ENCODE measurements at places on chromosomes 3 and 15. TPM values are rescaled to one million over a fixed set of nuclear protein-coding genes. Genes with fewer than 3 reads are reported as not detected.
A peak's percentile ranks its signal among the peaks of the same experiment; 100 is the strongest.

DNA sequence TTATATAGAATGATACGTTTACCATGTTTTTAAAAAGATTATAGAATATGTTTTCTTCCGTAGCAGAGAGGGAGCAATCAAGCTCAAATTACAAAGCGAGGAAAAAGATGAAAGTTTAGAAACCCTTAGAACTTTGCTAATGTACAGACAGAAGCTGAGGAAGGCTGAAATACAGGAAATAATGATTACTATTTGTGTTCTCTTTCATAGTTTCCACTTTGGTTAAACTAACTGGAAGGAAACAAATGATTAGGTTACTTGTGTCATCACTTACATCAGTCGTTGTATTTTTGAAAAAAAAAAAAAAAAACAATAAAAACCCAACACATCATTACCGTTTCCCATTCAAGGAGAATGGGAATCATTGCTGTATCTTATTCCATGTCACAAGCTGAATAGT lies 337.8 kb upstream of the CBLB start:
- DNase-seq, result no peak

The PPARG gene
- total RNA-seq, result 0.52 TPM

DNA sequence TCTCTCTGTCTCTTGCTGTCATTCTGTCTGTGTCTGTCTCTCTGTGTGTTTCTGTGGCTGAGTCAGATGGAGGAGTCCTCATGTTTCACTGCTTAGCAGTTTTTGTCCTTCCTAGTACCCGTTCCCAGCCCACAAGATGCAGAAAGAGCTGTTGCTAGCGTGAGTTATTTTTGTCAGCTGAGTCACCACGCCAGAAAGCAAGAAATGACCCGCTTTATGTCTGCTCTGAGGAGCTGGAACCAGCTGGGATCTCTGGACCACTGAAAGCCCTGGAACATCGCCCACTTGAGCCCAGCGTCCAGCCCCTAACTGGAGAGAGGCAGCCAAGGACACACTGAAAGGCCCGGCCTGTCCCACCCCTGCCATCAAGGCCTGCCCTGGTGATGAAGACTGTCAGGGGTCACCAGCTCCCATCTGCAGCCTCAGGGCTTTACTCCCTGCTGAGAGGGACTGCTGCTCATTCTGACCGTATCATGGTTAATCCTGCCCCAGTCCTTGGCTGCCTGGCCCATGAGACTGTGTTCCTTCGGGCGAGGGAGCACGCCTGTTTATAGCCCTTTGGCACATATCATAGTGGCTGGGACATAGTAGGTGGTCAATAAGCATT lies 101.7 kb upstream of the TPM1 start:
- DNase-seq, result no peak

The NR1I2 gene
- 0.10 TPM for total RNA-seq

GRCh38 chr3:71304684-71305083 lies 278.8 kb downstream of the FOXP1 start:
- DNase-seq, result peak; percentile 41

GRCh38 chr15:39135989-39136388 lies 444.9 kb upstream of the THBS1 start:
- DNase-seq, result no peak

The NRROS gene
- 40.6 TPM for total RNA-seq

GRCh38 chr3:13578251-13578650 lies 29.3 kb downstream of the FBLN2 start:
- DNase-seq, result no peak
